T-cell (primary cell): ENCODE measurements at places on chromosomes 7 and 10. TPM values are rescaled to one million over a fixed set of nuclear protein-coding genes. Genes with fewer than 3 reads are reported as not detected.

DNA sequence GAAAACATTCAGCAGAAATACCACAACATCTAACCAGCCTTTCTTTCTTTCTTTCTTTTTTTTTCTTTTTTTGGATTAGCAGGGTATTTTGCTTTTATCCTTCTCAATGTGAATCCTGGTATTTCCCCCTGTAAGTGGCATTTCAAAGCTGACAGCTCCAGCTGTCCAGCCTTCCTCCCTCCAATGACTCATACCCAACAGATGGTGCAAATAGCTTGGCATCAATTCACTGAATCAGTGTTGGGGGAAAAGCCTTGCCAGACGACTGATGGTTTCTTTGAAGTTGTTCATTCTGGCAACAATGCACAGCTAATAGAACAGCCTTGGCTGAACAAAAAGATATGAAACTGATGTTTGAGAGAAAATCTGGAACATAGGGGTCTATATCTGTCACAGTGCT, 316.8 kb upstream of the STEAP1 start:
- no peak overlapping the region for H3K4me3 ChIP-seq
- no peaks in the 10 kb centered on the region for H3K27me3 ChIP-seq
- no peak for DNase-seq
- H3K4me1 ChIP-seq, result no peaks in the 10 kb centered on the region

GRCh38 chr7:29322023-29322712, 127.6 kb downstream of the CHN2 start:
- H3K4me3 ChIP-seq, result no peak overlapping the region
- H3K4me1 ChIP-seq, result no peaks in the 10 kb centered on the region
- H3K36me3 ChIP-seq, result no peaks in the 10 kb centered on the region
- no peak for DNase-seq
- H3K27me3 ChIP-seq, result no peaks in the 10 kb centered on the region

ZNF503 gene
- total RNA-seq, result 0.28 TPM

WDR37 gene
- total RNA-seq, result 34.6 TPM

GRCh38 chr10:110501142-110501937, 3.6 kb downstream of the DUSP5 start:
- no peak for DNase-seq
- peaks cover 24% of the 10 kb centered on the region for H3K4me1 ChIP-seq
- H3K4me3 ChIP-seq, result peak overlapping the region; percentile 11
- peak overlapping the region; percentile 96 for H3K27ac ChIP-seq
- peaks cover 4% of the 10 kb centered on the region for H3K27me3 ChIP-seq
